ENCODE measurements at places on chromosomes 1 and 21.

DNA sequence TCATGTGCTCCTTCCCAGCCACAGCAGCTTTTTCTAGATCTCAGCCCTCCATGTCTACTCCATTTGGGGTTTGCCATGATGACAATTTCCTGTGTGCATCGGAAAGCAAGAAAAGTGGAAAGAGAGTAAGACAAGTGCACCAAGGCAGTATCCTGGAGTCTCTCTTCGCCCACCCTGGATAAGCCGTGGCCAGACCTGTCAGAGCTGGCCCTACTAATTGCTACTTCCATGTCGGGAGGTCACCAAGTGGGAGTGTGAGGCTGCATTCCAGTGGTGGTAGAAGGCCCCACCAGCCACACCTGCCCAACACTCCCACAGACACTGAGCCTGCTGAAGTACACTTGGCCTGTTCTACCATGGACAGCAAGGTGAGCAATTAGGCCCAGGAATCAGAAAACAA lies 14.0 kb upstream of the LORICRIN start:
- no peak overlapping the region for H3K4me3 ChIP-seq
- no peak for DNase-seq
- H3K4me1 ChIP-seq: no peaks in the 10 kb centered on the region
- H3K27ac ChIP-seq: no peak overlapping the region
- no peaks in the 10 kb centered on the region for H3K27me3 ChIP-seq

- no peaks in the 10 kb centered on the region for H3K4me1 ChIP-seq
- no peaks in the 10 kb centered on the region for H3K36me3 ChIP-seq
Measured at GRCh38 chr1:76925825-76926224, 58.5 kb downstream of the ST6GALNAC5 start.

- H3K4me3 ChIP-seq: no peak overlapping the region
- H3K36me3 ChIP-seq: no peaks in the 10 kb centered on the region
- H3K27ac ChIP-seq: no peak overlapping the region
Measured at GRCh38 chr1:205435578-205436573, 14.0 kb upstream of the LEMD1 start.

DNA sequence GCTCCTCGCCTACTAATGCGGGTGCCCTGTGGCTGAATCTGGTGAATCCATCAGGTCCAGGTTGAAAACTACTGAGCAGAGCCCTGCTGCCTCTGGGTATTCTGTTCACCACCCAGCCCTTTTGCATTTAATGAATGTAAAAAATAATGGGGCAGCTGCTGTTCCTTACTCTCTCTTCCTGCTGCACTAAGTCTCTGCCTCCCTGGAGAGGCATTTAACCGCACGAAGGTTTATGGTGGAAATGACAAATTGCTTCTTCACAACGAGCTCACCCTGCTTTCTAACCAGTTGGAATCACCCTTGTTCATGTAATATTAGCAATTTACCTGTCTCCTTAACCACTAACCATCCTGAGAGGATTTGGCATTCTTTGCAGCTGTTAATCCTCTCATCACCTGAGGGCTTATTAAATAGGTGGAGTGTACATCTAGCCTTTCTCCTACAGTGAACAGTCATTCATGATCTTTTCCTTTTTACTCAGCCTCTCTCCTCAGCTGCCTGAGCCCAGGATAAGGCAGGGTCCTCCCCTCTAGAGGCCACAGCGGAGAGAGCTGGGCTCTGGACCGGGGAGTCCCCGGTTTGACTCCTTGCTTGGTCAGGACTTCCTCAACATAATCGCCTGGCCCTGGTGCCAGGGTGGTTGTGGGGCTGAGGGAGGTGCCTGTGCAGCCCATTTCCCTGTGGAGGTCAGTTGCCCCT lies 97.6 kb downstream of the NOS1AP start:
- H3K4me1 ChIP-seq: no peaks in the 10 kb centered on the region
- no peaks in the 10 kb centered on the region for H3K36me3 ChIP-seq
- H3K4me3 ChIP-seq: no peak overlapping the region
- no peak for DNase-seq
- no peak overlapping the region for H3K27ac ChIP-seq
- H3K27me3 ChIP-seq: peaks cover 14% of the 10 kb centered on the region

DNA sequence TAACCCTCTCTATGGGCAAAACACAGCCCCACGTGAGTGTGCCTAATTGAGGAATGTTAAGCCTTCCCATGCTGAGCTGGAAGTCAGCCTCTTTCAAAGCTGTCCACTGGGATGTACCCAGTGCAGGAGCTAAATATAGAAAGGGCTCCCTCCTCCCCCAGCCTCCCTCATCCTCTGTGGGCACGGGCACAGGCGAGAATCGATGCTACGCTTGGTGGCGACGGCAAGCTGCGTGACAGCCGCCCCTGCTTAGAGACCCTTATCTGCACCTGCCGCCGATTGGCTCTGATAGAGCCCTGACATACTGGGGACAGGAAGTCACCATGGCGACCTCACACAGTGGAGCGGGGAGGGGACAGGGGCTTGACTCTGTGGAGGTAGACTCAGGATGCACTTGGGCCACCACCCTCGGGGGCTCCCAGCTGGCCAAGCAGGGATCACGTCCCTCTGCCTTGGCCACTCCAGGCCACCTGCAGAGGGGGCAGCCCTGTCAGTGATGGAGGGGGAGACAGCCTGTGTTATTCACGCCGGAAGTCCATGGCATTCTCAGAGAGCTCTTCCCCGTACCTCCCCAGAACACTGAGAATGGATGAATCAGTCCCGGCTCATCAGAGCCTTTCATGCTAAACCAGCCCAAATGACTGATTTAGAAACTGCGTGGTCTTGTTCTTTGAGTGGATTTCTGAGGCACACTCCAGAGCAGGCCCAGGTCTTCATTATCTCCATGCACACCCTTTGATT lies 84.8 kb downstream of the KCND3 start:
- no peak overlapping the region for H3K27ac ChIP-seq
- H3K27me3 ChIP-seq: peaks cover 9% of the 10 kb centered on the region
- no peaks in the 10 kb centered on the region for H3K36me3 ChIP-seq
- peak; percentile 2 for DNase-seq
- H3K4me3 ChIP-seq: no peak overlapping the region
- H3K4me1 ChIP-seq: no peaks in the 10 kb centered on the region

All from IMR-90 (cell line).